Bladder microvascular endothelial cell (primary cell): ENCODE measurements at places on chromosomes 13 and 19. TPM values are rescaled to one million over a fixed set of nuclear protein-coding genes. Genes with fewer than 3 reads are reported as not detected.

MED4 gene
- 19.8 and 35.6 TPM in 2 replicates for total RNA-seq

TUBB4A gene
- not detected in 2 replicates for total RNA-seq

ZNF583 gene
- total RNA-seq, result 1.5 and 5.7 TPM in 2 replicates

FFAR3 gene
- 0.19 TPM in 1 of 2 replicates, not detected in the other for total RNA-seq

MAST1 gene
- total RNA-seq, result 0.16 and 1.0 TPM in 2 replicates

SMIM44 gene
- not detected in 2 replicates for total RNA-seq
